ENCODE measurements at places on chromosomes 7 and 10. TPM values are rescaled to one million over a fixed set of nuclear protein-coding genes. Genes with fewer than 3 reads are reported as not detected.

GPNMB gene
- 14.3 TPM for total RNA-seq

FAM180A gene
- not detected for total RNA-seq

GRCh38 chr7:111312966-111313365 is 222.0 kb downstream of the LRRN3 start:
- DNase-seq, result no peak

- DNase-seq, result no peak
Observed at GRCh38 chr7:31652063-31652326, 35.0 kb upstream of the PPP1R17 start.

DNA sequence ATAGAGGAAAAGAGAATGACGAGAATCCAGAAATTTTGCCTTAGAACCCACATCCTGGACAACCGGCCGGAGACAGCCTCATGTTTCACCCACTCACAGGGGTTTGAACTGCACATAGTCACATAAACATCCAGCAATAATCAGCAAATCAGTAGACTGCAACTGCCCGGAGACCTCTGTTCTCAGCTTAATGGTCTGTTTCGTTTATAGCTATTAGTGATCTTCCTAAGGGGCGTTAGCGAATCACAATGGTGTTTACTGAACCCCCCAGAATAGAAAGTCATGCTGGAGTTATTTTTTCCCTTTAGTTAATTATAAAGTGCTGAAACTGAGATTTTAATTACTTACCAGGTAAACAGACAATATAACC is 98.4 kb downstream of the SFMBT2 start:
- DNase-seq, result no peak

- no peak for DNase-seq
Observed at GRCh38 chr7:67764289-67764688, 767.7 kb downstream of the TYW1 start.

- DNase-seq, result no peak
Observed at GRCh38 chr10:112461029-112461887, 14.2 kb downstream of the VTI1A start.

DNA sequence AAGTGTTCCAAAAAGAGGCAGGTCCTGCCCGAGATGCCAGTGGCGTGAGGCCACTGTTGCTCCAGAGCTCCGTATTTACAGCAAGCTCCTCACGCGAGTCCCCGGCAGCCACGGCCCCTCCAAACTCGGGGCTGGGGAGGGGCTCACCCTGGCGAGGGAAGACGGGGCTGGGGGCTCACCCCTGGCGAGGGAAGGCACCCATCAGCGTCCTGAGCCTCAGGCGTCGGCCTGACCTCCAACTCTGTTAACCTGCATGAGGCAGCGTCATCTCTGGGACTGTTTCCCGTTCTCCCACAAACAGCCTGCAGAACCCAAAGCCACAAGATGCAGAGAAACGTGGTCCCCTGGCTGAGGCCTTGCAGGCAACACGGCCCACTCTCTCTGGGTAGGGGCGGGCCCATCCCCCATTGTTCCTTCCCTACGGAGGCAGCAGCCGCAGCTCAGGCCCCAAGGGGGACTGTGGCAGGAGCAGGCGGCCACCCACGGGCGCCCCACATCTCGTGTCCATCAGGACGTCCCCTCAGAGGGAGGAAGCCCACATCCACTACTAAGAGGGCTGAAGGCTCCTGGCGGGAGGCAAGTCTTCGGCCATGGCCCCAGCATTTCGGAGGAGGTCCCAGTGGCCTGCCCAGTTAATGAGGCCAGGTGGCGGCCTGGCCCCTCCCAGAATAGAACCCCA is 4.2 kb upstream of the ADGRA1 start:
- DNase-seq, result no peak

SLC29A4 gene
- 12.5 TPM for total RNA-seq

- no peak for DNase-seq
Observed at GRCh38 chr10:42755028-42755451, 27.6 kb upstream of the BMS1 start.

- DNase-seq, result peak; percentile 80
Observed at GRCh38 chr7:148242294-148242821, 348.2 kb upstream of the C7orf33 start.

GRCh38 chr10:44014644-44015250 is 366.1 kb upstream of the ZNF32 start:
- DNase-seq, result no peak

- DNase-seq, result no peak
Observed at GRCh38 chr10:5076615-5077014, 17.6 kb upstream of the AKR1C3 start.

- DNase-seq, result no peak
Observed at GRCh38 chr10:93028883-93029282, 31.7 kb upstream of the CYP26C1 start.

TMEM225B gene
- total RNA-seq, result 0.12 TPM

DKK1 gene
- 932 TPM for total RNA-seq

DNA sequence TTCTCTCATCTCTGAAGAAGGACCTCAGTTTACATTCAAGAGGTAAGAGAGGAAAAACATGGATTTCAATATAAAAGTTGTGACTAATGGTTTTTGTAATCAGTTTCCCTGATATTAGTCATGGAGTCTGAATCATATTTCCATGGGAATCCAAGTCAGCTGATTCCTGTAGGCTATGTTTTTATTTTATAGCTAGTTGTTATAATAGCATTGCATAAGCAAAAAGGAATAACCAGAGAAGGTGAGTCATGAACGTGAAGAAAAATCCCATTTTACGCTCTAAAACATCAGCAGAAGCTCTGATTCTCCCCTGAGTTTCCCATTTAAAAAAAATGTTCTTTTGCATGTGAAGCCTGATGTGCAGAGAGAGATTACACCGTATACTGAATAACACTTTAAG is 299.3 kb downstream of the SFMBT2 start:
- no peak for DNase-seq

DNA sequence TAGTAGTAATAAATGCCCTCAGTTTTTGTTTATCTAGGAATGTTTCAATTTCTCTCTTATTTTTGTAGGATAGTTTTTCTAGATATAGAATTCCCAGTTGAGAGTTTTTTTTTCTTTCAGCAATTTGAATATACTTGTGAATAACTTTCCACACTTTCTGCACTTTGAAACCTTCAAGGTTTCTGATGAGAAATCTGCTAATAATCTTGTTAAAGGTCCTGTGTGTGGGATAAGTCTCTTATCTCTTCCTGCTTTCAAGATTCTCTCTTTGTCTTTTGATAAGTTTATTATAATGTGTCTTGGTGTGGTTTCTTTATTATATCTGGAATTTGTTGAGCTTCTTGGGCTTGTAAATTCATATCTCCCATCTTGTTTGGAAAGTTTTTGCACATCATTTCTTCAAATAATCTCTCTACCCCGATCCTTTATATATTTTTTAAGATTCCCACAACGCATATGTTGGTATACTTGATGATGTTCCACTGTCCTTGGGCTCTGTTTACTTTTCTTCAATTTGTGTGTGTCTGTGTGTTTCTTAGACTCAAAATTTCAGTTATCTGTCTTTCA is 103.5 kb downstream of the MKX start:
- DNase-seq, result no peak

COL1A2 gene
- 14.3 TPM for total RNA-seq

MRLN gene
- not detected for total RNA-seq

GRCh38 chr10:60974463-60975149 is 30.6 kb upstream of the RHOBTB1 start:
- no peak for DNase-seq

ACBD7 gene
- 13.1 TPM for total RNA-seq

DNA sequence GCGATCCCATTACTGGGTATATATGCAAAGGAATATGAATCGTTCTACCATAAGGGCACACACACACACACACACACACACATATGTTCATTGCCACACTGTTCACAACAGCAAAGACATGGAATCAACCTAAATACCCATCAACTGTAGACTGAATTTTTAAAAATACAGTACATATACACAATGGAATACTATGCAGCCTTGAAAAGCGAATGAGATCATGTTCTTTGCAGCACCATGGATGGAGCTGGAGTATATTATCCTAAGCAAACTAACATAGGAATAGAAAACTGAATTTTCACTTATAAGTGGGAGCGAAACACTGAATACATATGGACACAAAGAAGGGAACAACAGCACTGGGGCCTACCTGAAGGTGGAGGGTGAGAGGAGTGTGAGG is 72.5 kb downstream of the MARCHF5 start:
- DNase-seq, result no peak
